Mammary epithelial cell (primary cell): ENCODE measurements at places on chromosomes 11 and 22.

- no peak for DNase-seq
These were observed 71.4 kb upstream of the BMAL1 start for GRCh38 chr11:13206086-13206640.

DNA sequence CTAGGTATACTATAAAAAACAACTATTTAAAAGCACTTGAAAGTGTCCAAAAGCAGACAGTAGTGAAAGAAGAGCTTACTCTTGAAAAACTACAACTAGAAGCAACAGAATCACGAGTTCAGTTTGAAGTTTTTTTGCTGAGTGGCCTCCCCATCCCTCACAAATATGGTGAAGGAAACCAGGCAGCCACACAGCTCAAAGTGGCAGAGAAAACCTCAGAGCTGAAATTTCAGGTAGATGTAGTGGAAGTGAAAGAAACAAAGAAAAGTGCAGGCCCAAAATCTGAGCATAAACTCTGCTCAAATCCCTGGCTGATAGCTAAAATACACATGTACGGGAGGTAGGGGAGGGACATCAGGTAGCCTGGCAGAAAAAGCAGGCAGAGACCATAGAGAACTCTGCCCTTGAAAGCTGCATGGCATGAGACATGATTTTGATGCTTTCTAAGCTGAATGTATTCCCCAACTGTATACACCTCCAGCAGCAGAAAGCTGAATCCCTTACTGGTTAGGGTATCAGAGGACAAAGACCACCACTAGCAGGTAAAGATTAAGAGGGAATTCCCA is 12.1 kb downstream of the BTBD10 start:
- no peak for DNase-seq

GRCh38 chr11:47271961-47272661 is 2.2 kb downstream of the MADD start:
- no peak for DNase-seq

GRCh38 chr11:117059611-117060148 is 38.5 kb downstream of the SIK3 start:
- DNase-seq = no peak

- no peak for DNase-seq
These were observed 276.6 kb downstream of the FAT3 start for GRCh38 chr11:92501066-92501739.

- no peak for DNase-seq
These were observed 610.9 kb downstream of the CNTN5 start for GRCh38 chr11:99631618-99632017.
